ENCODE measurements at places on chromosomes 5 and 9.

DNA sequence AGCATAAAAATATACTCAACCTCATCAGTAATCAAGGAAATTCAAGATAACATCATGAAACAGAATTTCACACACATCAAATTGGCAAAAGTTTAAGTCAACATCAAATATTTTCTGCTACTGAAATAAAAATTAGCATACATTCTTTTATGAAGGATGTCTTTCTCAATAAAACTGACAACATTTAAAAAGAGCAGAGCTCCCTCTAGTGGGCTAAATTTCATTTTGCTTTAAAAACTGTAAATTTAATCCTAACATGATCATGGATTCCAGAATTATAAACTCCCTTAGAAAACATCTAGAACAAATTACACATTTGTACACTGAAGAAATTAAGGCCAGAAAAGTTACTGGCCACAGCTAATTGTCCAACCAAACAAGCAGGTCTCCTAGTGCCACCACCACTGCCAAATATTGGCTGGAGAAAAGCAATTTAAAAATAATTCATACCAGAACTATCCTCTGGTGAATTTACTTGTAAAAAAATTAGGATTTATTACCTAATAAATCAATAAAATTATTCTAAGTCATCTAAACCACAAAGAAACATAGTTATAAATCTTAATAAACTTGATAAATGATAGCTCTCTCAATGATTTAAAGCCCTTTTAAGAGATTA lies 31.2 kb downstream of the DEPDC1B start:
- DNase-seq = no peak

DNA sequence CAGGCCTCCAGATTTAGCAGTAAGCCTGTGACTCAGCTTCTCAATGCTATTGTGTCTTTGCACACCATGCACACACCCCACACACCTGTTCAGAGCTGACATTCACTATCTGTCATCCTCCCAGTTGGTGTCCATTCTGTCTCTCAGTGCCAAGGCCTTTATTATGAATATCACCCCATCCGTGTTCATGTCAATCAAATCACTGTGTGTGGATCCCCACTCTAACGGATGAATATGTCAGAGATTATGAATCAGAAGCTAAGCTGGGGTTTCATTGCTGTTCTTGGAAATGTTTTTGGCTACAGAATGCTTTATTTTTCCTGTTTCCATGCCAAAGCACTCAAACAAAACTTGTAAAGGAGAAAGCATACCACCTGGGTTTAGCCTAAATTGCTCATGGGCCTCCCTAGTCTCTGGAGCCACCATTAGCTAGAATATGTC lies 9.4 kb upstream of the MAMDC2 start:
- DNase-seq = no peak

DNA sequence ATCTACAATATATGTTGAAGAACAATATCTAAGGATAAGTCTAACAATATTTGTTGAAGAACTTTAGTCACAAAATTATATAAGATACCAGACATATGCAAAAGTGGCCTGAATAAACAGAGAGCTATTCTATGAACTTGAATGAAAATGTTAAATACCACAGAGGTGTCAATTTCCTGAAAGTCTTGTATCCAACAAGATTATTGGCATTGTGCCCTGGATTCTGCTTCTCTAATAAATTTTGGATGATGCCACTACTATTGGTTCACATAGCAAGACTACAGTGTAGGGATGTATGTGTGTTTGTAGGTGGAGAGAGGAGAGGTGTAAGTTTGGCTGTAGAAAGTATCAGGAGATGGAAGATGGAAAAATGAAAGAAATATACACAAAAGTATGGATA lies 731.8 kb upstream of the RGMB start:
- DNase-seq = no peak

- no peak for DNase-seq
These were observed 331.8 kb downstream of the KDM4C start for GRCh38 chr9:7089406-7090193.

- no peak for DNase-seq
These were observed 134.7 kb upstream of the SLIT3 start for GRCh38 chr5:169435506-169436229.

- DNase-seq = no peak
These were observed 14.8 kb upstream of the FSTL4 start for GRCh38 chr5:133627180-133627579.

DNA sequence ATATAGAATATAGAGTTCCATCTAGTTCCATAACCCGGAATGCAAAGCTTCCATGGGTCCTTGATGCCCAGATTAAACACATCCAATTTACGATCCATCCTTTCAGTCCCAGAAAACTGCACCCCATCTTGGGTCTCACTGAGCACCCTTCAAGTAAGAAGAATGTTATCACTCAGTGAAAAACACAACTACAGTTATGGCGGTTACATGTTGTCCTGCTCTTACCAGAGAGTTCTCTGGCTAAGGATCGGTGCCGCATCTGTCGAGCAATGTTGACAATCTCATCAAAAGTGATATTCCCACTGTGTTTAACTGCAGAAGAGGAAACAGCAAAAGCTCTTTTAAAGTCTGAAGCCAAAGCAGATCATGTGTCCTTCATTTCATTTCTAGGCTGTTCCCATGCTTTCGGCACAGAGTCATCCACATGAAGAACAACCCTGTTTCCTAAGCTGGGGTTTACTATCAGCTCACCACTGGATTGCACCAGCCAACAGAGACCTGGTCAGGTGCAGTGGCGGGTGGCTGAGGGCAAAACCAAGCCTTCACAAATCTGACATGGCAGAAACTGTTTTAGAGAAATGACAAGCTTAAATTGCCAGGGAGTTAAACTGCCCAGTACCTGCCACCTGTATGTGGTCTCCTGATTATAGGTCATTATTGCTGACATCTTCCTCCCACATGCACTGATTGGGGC lies 2.9 kb downstream of the RPL12 start:
- no peak for DNase-seq

DNA sequence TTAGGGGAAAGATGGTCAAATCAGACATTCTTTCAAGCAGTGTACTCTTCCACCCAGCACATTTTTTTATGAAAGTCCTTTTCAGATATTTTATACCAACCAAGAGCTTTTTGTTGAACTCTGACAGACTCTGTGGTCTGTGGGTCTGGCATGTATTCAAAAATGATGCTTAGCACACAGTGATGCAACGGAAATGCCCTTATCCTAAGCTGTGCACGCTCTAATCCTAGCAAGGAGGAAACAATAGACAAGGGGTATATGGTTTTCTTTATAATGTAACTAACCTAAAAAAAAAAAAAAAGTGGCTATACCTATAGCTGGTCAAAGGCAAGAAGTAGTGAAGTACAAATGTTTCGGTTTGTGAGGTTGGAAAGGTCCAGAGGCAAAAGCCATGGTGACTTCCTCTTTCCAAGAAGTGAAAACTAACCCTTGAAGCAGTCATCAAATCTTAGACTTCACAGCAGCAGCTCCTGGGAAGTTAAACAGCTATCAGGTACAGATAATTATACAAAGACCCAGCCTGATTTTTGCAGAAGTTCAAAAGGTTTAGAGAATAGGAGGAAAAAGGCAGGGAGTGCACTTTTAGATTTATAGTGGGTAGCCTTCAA lies 82.5 kb downstream of the SEMA6A start:
- DNase-seq = no peak

DNA sequence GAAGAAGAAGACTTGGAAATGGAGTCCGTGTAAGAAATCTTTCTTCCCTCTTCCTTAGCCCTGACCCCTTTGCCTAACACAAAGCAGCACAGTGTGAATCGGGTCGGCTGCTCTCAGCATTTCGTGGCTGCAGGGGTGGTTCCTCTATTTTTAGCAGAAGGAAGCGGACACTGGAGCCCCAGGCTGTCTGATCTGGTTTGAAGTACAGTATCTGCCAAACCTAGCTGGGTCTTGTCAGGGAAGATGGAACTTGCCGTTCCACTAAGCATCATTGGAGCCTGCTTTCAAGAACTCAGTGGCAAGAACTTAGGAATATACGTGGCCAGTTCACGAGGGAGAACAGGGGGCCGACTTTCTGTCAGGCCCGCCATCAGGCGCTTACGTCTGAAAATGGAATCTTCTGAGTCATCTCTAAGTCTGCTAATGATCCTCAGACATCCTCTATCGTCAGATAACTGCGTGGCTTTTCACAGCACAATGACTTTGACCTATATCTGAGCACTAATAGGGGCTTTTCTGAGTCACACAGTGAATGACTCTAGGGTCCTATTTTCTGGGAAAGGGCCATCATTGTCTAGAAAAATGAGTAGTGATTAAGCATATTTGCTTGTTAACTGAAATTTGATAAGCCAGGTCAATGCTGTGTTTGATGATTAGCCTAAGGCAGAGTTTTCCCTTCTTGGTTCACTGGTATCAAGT lies 43.3 kb upstream of the NCS1 start:
- peak; percentile 29 for DNase-seq

- no peak for DNase-seq
These were observed 1181.7 kb downstream of the EFNA5 start for GRCh38 chr5:106489004-106489403.

- DNase-seq = no peak
These were observed 200.0 kb upstream of the ANKRD55 start for GRCh38 chr5:56433039-56433617.

DNA sequence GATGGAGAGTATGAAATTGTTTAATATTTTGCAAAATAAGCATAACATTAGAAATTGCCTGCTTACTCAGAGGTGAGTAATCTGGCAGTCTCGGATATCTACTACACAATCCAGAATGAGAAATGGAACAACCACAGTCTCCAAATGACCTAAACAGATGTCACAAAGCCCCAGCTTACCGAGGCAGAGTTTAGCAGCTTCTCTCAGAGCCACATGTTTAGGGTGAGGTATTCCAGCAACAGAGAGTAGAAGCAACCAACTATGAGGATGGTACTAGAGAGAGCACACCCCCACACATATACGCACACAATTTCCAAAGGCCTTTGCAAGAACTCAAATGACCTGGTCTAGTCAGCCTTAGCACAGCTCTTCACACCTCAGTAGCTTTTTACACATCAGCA lies 122.7 kb upstream of the LPAR1 start:
- no peak for DNase-seq

GRCh38 chr5:96176022-96176421 lies 214.4 kb upstream of the ELL2 start:
- no peak for DNase-seq

GRCh38 chr9:110579034-110579861 lies at the start of gene SVEP1:
TSS of gene SVEP1 (minus strand) at chr9:110579741. CDS start at chr9:110579543, 198 bp downstream.
- DNase-seq = no peak

- DNase-seq = no peak
These were observed 123.0 kb downstream of the COL23A1 start for GRCh38 chr5:178467205-178467567.

GRCh38 chr9:29062446-29062845 lies 1489.2 kb upstream of the C9orf72 start:
- DNase-seq = no peak

DNA sequence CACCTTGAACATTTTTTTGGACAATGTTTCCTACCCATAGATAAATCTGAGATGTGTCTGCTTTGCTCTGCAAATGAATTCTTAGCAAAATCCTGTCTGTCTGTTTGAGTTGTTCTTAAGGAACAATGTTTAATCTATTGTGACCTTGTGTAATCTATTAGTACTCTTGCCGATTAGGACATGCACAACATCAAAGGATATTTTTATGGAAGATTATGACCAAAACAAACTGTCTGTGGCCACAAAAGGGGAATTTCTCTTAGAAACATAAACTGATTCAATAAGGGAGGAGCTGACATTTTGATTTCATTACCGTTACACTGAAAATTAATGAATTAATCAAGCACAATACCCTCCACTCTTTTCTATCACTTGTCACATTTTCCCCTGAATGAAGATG lies 323.0 kb upstream of the PRR16 start:
- no peak for DNase-seq

- no peak for DNase-seq
These were observed 221.7 kb downstream of the ZNF608 start for GRCh38 chr5:124524552-124525232.

GRCh38 chr5:131524431-131524830 lies 110.6 kb downstream of the RAPGEF6 start:
- no peak for DNase-seq
